Ureter (tissue), 1 donor: ENCODE measurements at places on chromosomes 12 and 14.

DNA sequence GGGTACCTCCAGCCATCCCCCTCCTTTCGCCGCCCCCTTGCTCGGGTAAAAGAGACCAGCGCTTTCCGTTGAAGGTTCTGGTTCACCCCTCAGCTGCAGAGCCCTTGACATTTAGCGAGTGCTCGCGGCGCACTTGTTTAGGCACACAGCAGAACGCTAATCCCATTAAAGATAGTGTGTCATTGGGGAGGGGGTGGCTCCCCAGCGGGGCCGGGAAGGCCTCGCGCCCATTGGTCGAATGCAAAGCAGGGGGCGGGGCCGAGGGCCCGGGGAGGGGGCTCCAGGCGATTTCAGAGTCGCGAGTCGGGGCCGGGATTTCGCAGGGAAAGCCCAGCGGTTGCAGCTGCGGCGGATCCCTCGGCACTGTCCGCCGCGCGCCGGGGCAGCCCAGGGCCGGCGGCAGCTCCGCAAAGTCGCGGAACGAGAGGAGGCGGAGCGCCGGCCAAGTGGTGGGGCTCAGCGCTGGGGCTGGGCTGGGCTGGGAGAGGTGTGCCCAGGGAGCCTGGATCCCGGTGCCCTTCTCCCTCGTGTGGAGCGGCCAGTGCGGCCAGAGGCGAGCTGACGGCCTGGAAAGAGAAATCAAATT lies 122.9 kb downstream of the TSPAN9 start:
- no peak for DNase-seq

DNA sequence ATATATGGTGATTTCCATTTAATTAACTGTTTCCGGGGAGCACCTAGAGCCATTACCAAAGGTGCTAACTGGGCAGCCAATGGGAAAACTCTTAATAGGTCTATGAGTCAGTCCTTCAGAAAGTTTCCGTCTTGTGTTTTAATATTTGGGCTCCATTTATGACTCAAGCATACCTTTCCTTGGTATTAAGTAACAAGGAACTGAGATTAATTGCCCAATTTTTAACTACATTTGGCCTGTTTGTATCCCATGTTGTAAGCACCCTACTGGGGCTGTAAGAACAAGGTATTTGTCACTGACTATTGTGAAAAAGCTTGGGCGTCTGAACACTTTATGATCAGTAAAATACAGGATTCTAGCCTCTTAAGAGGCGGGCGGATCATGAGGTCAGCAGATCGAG lies 62.8 kb upstream of the FOXN3 start:
- no peak for DNase-seq

- peak; percentile 75 for DNase-seq
Measured at GRCh38 chr14:98957211-98958047, 314.6 kb downstream of the BCL11B start.

DNA sequence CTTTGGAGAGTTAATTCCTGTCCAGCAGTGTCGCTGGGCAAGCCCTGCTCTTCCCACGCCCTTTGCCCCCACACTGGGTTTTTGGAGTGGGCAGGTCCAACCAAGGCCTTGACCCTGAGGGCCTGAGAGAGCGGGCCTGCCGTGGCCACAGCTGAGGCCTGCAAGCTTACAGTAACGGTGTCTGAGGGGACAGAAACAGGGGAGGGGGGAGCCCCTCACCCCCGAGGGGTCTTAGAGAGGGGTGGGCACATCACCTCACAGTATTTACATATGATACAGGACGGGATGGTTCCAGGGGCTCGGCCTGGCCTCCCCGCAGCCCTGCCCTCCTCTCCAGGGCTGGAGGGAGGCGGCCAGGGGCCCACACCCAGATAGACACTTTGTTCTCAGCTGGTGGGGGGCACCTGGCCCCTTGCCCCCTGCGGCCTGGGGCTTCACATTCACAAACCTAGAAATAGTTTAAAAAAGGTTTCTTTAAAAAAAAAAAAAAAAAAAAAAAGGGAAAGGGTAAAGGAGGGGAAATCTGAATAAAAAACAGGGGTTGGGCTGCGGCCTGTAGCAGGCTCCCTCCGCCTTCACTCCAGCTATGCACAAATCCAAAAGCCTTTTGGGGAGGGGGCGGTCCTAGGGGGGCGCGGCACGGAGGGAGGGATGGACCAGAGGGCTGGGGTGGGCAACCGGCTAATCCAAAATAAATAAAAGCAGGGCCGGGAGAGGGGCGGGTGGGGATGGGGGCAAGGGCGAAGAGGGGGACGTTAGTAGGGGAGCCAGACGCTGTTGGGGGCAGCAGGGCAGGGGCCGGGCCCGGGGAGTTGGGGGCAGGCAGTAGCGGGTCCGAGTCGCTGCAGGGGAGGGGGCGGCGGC lies 14.8 kb upstream of the PLA2G1B start:
- DNase-seq: no peak

DNA sequence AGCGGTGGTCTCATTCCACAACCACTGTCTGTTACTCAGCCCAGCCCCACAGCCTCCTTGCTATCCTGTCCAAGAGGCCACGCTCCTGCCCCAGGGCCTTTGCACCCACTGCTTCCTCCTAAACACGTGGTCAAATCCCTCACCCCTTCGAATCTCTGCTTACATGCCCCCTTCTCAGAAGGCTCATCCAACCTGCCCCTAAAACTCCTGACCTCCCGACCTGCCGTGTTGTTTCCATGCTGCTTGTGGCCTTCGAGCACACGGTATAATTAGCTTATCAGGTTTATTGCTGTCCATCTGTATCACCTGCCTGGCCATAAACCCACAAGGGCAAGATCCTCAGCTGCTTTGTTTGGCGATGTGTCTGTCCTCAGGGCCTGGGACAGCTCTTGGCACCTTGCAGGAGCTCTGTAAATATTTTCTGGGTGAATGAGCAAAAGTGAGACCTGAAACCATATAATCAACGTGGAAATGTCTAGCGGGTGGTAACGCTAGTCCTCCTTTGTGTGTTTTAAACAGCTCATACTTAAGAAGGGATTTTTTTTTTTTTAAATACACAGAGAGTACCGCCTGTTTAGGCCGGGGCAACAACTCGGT lies 36.0 kb downstream of the SCARB1 start:
- no peak for DNase-seq

GRCh38 chr12:105164068-105164467 lies 56.5 kb downstream of the WASHC4 start:
- DNase-seq: no peak

DNA sequence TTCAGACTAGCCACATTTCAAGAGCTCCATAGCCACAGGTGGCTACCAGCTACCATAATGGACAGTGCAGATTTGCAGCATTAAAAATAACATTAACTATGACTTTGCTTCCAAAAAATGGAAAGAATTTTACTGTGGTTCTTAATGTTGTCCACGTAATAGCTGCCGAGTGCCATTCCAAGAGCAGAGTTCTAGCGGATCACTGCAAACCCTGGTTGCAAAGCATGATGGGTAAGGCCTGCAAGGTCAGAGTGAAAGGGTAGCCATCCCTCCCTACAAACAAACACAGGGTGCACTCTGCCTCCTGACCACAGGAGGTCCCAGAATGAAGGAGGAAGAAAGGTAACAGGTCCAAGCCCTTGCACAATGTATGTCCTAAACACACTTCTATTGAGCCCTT lies 157.6 kb downstream of the DPF3 start:
- no peak for DNase-seq

- no peak for DNase-seq
Measured at GRCh38 chr14:100012478-100013327, 52.5 kb upstream of the EVL start.

DNA sequence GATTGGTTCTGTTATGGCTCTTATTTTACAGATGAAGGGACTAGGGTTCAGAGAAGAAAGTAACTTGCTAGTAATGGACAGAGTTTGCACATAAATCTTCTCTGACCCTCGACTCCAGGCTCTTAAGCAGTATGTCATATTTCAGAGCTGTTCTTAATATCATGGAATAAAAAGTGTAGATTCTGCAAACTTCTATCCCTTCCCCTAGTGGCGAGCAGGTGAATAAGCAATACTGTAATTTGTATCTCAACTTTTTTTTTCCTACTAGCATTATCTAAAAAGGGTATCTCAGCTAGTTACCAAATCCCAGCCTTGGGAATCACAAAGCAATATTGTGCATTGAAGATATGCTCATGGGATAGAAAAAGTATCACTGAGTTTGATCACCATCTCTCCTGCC lies 83.2 kb downstream of the ANO4 start:
- DNase-seq: no peak

DNA sequence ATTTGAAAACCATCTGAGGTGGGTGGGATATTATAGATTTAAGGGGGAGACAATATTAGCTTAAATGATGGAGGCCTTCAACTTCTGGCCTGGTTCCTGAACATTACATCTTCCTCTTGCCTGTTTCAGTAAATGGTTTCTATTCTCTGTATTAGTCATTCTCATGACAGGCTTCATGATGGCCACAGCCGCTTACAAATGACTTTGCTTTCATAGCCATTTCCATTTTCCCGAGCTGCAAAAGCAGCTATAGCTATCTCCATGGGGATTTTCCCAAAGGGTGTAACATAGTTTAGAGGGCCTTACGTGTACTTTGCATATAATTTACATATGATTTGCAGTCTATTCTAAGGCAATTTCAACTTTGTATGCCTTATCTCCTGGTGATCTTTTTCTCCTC lies 121.8 kb downstream of the NRXN3 start:
- no peak for DNase-seq

- no peak for DNase-seq
Measured at GRCh38 chr14:74019408-74020137, 424 bp downstream of the BBOF1 start.

DNA sequence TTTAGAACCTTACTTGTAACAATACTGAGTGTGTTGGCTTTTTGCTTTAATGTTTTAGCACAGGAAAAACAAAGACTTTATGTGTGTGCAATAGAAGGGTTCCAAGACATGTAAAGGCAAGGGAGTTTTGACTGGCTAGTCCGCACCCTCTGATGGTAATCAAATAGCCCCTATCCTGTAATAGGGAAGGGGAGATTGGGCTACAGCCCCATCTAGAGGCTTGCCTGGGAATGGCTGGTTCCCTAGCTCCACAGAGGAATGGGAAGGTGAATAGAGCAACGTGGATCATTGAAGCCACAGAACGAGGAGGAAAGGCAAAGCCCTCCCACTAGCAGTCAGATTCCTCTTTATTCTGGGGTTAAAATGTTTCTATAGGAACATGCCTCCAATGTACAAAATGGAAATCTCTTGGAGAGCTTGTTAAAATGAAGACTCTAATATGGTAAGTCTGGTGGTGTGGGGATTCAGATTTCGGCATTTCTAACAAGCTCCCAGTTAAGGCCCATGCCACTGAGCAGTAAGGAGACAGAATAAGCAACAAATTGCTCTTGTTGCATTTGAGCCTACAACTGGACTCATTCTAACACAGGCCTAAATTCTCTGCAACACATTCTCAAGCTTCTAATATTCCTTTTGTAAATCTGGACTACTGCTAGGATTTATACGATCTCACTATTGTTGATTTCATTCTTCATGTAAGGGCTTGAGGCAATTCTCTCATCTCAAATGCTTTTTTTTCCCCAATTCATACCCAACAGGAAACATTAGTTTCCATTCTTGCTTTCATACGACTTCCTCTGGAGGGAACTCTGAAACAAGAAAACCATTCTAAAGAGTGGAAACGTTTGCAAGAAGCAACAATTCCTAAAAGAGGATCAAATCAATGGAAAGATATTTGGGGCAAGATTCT lies 57.1 kb downstream of the NIN start:
- DNase-seq: no peak

- no peak for DNase-seq
Measured at GRCh38 chr12:13340149-13340548, 143.6 kb downstream of the EMP1 start.

- no peak for DNase-seq
Measured at GRCh38 chr12:53585448-53586125, 40.6 kb downstream of the ATF7 start.

- DNase-seq: no peak
Measured at GRCh38 chr12:111656016-111656415, 29.7 kb downstream of the BRAP start.

- DNase-seq: no peak
Measured at GRCh38 chr12:52655251-52655650, 3.2 kb upstream of the KRT2 start.

- DNase-seq: peak; percentile 94
Measured at GRCh38 chr12:53052419-53053217, 2.8 kb downstream of the TNS2 start.

GRCh38 chr12:81252228-81252627 lies 174.3 kb downstream of the ACSS3 start:
- no peak for DNase-seq

GRCh38 chr14:92121207-92121669 lies 268 bp downstream of the NDUFB1 start:
- DNase-seq: no peak

DNA sequence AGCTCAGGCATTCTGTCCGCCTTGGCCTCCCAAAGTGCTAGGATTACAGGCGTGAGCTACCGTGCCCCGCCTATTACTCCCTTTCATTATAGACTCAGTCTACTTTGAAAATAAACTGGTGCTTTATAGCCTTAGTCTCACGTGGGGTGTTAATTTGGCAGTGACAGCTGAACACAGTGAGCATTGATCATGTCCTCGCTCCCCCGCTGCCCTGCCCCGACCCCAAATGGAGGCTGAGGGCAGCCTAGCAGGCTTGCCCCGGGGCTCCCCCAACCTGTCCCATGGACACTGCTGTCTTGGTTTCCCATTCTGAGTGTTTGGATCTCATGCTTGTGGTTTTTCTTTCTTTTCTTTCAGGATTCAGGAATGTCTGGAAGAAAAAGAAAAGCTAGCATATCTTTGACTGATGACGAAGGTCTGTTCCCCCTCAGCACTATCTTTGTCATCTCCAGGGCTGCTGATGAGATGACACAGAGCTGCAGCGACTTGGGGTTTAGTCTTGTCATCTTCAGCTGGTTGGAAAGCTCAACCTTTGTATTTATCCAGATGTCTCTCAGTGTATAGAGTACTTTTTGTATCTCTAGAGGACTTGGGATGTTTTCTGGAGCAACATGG lies 42.2 kb downstream of the EP400 start:
- no peak for DNase-seq

DNA sequence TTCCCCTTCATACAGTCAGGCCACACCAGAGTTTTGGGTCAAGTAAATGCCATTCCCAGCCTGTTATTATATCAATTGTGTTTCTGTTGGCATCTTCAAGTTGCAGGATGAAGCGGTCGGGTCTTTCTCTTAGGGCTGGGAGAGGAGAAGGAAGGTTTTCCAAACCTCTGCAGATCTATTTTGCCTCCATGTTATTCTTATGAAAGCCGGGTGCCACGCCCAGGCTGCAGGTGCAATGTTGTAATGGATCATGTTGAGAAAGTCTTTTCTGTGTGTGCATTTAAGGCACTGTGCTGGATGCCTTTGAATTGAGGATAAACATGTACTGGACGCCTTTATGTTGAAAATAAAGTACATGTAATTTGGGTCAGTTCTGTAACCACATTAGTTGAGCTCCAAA lies 164.4 kb upstream of the HIF1A start:
- DNase-seq: no peak

- DNase-seq: no peak
Measured at GRCh38 chr12:70919597-70920035, 922 bp downstream of the PTPRR start.

GRCh38 chr12:104682790-104683279 lies 226.1 kb downstream of the CHST11 start:
- DNase-seq: no peak
